ENCODE measurements at places on chromosomes 1 and 21.

DNA sequence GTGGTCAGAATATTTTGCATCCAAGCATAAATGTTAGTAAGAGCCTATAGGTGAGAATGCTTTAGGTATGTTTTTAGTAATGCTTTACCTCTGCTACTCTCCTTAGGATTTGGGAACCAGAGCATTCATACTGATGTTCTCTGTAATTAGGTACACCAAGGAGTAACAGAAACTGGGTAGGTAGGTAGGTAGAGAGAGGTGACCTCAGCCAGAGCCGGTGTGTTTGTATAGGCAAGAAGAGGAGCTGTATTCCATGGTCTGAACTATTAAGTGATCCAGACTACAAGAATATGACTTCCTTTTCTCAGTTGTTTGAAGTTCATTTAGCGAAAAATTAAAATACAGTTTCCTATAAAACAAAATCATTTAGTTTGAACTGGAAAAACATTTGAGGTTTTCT is 108.5 kb downstream of the SDCCAG8 start:
- DNase-seq, result no peak

DNA sequence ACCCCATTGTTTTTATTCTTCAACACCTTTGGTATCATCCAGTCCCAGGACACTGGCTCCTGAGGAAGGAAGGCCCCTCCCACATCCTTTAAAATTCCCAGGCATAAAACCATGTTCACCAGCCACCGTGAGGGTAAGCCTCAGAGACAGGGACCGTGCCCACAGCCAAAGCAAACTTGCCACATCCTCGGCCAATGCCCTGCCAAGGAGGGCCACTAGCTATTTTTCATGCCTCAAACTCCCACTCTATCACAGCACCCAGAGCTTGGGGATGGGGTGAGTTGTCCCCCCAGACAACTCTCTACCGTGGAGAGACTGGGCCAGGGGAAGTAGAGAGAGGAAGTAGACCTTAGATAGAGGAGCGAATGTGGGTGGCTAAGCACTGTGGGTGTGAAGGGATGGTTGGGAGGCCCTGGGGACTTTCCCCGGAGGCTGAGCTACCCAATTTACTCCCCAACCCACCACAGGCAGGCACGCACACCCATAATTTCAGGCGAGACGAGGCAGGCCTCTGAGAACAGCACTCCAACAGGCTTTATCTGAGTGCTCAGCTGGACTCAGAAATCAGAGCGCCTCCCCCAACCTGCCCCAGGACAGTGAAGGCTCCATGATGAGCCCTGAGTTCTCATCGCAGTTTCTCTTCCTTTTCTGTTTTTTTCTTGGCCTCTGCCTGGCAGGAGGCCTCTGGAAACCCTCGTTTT is 15.9 kb upstream of the BTG2 start:
- DNase-seq, result peak; percentile 92

DNA sequence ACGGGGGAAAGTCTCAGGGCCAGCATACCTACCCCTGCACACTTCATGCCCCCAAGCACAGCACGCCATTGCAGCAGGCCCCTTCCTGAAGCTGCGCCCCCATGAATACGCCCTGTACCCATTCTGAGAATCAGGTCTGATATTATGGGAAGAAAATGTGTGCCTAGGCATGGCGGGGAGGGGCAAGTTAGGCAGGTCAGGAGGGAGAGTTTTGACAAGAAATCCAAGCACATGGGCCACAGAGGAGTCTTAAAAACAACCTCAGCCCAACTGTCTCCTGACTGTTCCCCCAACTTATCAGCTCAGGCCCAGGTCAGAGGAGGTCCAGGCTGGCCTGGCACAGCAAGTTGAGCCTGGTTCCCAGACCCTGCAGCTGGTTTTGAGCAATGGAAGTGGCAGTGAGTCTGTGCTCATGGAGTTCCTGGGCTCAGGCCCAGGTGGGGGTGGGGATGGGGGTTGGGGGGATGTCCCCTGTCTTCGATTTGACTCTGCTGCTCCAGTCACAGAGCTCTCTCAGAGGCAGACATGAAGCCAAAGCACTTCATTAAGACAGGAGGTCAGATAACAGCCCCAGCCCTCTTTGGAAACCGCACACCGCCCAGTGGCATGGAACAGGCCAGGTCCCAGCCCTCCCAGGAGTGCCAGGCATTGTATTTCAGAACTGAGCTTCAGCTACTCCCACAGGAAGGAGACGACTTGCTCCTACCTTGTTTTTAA is 20.6 kb upstream of the BCAR3 start:
- DNase-seq, result no peak

DNA sequence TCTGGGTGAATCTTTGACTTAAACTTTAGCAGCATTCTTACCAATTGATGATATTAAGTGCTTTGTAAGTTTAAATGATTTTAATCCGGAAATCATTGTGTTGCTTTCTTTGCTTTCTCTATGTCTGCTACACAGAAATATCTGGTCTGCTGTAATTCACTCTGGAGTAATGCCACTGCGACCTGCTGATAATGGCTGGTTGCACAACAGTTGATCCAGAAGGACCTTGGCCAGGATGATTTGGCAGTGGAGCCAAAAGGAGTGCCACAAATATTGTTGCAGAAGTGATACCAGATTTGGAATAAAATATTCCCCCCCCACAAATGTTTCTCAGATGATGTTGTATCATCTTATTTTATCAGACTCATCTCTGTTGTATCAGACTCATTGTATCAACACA is 2063.9 kb downstream of the MRPL39 start:
- DNase-seq, result no peak

- DNase-seq, result no peak
These were observed 49.2 kb upstream of the TEKT2 start for GRCh38 chr1:36034692-36035091.

- no peak for DNase-seq
These were observed 18.8 kb downstream of the UCK2 start for GRCh38 chr1:165845992-165846748.

DNA sequence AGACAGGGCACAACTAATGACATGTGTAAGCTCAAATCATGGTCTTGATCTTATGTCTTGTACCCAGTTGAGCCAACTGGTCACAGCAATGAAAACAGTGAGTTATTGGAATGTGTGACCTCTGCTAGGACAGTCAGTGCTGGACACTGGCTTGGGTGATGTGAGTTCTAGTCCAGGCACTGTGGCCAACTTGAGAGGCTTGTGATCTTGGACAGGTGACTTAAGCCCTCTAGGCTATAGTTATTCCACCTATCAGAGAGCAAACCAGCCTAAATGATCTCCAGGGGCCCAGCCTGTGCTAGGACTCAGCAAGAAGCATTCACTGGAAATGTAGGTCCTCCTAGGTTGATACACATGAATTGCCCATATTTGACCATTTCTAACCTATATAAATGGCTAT is 1.1 kb downstream of the KCNE2 start:
- DNase-seq, result no peak

All from central memory CD8-positive, alpha-beta T cell (primary cell).